Forelimb muscle (tissue), 1 donor: ENCODE measurements at places on chromosomes 5 and 9. TPM values are rescaled to one million over a fixed set of nuclear protein-coding genes. Genes with fewer than 3 reads are reported as not detected.

GRCh38 chr5:66306844-66307315 lies 162.8 kb downstream of the SREK1 start:
- DNase-seq = peak; percentile 29

The IL13 gene
- polyA plus RNA-seq = not detected

DNA sequence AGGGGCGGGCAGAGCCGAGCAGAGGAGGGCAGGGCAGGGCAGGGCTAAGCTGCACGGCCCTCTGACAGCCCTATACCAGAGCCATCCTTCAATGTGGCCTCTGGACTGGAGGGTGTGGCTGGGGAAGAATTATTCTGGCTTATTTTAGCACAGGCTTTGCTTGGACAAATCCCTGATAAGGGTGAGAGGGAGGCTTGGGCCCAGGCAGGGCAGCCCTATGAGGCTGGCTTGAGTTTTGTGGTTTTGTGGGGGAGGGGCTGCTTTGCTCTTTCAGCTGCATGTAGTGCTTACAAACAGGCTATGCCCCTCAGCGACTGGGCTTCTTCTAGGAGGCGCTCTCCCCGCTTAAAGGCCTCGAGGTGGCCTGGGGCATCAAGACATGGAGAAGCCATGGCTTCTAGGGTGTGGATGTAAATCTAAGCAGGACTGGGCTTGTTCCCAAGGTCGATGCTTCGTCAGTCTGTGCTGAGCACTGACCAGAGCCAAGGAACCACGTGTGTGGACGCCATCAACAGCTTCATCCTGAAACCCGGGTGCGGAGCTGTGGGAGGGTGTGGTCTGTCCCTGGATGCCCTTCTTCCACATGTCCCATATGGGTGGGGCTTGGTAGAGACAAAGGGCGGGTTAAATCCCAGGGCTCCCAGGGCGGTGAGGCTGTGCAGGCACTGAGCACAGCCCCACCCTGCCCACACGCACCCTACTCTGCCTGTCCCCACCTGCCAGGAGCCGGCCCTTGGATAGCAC lies 45.7 kb upstream of the IPPK start:
- DNase-seq = no peak

The TAF11L14 gene
- polyA plus RNA-seq = not detected

DNA sequence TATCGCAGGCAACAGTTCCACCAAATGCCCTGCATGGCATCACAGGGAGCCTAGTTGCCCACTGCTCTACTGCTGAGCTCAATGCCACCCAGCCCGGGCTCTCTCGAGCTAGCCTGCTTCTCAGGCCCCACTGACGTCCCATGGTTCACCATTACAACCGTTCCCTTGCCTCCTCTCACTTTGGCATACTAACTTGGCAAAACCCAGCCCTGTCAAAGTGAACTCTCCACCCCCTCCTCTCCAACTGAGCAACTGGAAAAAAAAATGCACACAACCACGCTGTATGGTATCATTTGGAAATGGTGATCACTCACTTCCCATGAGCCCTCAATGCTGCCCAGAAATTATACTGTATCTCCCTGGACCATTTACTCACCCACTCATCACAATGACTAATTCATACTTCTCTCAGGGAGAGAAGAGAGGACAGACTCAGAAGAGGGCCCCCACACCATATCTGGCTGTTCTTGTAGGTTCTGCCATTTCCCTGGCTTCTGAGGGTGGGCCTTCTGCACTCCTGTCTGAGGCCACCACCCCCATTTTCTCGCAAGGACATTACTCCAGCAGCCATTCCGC lies 51.4 kb upstream of the RARS1 start:
- DNase-seq = no peak

DNA sequence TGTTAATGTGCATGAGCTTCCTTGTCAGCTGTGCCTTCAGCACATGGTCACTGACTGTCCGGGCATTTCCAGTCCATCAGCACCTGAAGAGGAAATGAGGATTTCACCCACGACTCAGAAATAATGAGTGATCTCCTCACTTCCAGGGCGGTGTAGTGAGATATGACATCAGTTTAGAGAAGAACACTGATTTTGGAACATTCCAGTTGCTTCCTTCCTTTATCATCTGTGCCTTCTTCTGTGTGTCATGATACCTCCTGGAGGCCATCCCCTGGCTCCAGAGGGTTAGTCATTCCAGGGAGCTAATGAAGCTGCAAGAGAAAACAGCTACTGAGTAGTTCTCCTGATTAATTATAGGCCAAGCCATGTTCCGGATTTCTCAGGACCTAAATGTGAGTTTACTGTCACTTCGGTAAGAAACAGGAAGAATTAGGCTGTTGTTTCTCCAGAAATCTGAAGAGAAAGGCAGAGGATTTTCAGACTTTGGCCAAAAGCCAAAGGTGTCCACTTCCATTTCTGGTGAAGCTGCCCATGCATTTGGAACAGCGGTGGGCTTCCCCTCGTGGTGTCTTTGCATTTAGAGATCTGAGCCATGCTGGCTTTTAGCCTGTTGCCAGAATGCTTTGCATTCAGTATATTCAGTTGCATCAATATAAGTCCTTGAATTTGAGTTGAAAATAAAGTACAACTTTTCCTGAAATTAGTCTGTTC lies 161.3 kb upstream of the OTULINL start:
- no peak for DNase-seq

GRCh38 chr5:14777187-14777586 lies 94.4 kb downstream of the ANKH start:
- no peak for DNase-seq

GRCh38 chr5:181191526-181192336 lies 13.3 kb downstream of the TRIM7 start:
- peak; percentile 80 for DNase-seq

- DNase-seq = no peak
These were observed 33.6 kb downstream of the WWC1 start for GRCh38 chr5:168324859-168325630.

DNA sequence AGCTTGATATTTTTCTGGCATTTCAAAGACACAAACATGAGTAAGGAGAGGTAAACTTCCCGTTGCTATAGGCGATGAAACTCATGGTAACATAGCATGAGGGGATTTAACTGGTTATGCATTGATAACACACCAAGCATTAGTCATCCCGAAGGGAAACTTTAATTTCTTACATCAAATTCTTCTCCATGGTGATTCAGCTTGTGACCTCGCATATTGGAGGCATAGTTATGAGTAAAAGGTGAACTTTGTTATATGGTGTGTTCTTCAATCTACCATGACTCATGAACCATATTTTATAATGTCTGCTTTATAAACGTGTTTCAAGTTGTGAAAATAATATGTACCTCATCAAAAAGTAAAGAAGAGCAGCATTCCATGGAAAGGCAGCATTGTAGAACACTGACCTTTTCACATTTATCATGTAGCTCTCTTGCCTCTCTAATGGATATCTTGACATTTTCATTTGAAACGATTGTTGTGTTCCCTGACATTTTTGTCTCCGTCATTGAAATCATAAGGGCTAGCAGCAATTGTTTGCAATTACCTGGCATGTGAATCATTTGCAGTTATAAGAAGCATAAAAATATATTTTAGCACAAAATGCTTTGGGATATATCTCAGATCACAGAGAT lies 491.8 kb downstream of the ANXA1 start:
- DNase-seq = no peak

- DNase-seq = no peak
These were observed 900.4 kb upstream of the ARRDC3 start for GRCh38 chr5:92283521-92283920.

The FOXD4L3 gene
- 0.29 TPM for polyA plus RNA-seq

DNA sequence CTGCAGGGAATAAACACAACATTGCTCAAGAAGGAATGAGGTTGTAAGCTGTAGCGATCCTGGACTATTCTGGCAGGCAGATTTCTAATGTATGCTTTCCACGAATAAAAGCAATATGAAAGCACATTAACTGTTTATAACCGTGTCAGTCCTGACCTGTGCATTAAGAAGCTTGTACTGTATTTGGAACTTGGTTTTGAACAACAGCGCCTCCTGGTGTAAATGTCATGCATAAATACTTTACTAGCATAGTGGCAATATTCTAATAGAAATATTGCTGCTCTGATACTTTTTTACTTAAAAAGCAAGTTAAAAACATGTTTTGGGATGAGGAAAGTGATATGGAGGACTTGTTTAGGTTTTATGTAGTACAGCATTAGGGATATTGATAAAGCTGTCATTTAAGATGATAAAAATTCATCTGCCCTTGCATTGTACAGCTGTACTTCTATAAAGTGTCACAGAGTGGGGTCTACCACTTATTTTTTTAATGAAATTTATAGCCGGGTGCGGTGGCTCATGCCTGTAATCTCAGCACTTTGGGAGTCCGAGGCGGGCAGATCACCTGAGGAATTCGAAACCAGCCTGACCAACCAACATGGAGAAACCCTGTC lies 70.7 kb upstream of the GNE start:
- DNase-seq = peak; percentile 65

The KIAA1191 gene
- 60.7 TPM for polyA plus RNA-seq

- DNase-seq = no peak
These were observed 22.6 kb downstream of the SLC36A1 start for GRCh38 chr5:151469992-151470391.

- peak; percentile 31 for DNase-seq
These were observed 939.7 kb downstream of the NR2F1-AS1 start for GRCh38 chr5:92641031-92641962.

The QRFP gene
- polyA plus RNA-seq = 0.33 TPM
